ENCODE measurements at places on chromosomes 1 and 21.
A peak's percentile ranks its signal among the peaks of the same experiment; 100 is the strongest.

GRCh38 chr1:150024156-150024555 is 13.6 kb upstream of the OTUD7B start:
- DNase-seq, result no peak

GRCh38 chr1:236692128-236692527 is 5.8 kb downstream of the ACTN2 start:
- no peak for DNase-seq

- peak; percentile 47 for DNase-seq
These were observed 67.5 kb upstream of the CD1D start for GRCh38 chr1:158112994-158113758.

DNA sequence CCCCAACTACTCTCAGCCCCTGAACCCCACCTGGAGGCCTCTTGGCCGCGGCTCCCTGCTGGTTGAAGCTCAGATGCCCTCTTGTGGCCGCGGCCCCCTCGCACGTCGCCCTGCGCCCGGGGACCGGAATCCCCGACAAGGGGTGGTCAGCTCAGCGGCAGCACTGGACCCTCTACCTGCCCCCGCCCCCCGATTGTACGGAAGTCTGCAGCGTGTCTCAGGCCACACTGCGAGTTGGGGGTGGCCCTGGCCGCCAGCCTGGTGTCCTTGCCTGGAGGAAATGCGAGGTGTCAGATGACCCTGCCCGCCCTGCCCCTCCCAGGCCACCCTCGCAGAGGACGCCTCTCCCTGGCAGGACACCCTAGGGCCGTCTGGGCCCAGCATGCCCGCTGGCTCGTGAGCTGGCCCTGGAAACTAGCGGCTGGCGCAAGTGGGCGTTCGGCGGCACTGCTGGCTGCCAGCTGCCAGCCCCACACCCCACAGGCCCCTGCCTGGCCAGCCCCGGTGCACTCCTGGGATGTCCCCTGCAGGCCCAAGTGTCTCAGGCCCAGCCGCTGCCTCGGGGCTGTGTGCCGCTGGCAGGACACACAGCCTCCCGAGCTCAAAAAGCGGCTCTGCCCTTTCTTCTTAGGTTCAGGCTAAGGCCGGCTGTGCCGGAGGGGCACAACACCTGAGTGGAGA is 60.8 kb downstream of the EDN2 start:
- no peak for DNase-seq

DNA sequence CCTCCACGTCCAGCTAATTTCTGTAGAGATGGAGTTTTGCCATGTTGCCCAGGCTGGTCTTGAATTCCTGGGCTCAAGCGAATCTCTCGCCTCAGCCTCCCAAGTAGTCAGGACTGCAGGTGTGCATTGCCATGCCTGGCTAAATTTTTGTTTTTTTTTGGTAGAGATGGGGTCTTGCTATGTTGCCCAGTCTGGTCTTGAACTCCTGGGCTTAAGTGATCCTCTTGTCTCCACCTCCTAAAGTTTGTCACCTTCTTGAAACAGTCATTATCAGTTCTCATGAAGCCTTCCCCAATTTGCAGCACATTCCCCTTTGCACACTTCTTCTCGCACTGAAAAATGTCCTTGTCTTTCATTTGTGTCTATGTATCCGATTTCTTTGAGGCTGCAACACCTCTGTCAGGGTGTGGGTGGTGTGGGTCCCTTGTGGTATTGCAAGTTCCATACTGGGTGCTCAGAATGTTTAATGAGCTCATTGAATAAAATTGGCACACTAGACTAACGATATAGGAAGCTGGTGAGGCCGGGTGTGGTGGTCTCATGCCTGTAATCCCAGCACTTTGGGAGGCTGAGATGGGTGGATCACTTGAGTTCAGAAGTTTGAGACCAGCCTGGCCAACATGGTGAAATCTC is 2.9 kb upstream of the CORT start:
- DNase-seq, result no peak

GRCh38 chr21:45363921-45364467 is 41.0 kb upstream of the COL18A1 start:
- peak; percentile 31 for DNase-seq

DNA sequence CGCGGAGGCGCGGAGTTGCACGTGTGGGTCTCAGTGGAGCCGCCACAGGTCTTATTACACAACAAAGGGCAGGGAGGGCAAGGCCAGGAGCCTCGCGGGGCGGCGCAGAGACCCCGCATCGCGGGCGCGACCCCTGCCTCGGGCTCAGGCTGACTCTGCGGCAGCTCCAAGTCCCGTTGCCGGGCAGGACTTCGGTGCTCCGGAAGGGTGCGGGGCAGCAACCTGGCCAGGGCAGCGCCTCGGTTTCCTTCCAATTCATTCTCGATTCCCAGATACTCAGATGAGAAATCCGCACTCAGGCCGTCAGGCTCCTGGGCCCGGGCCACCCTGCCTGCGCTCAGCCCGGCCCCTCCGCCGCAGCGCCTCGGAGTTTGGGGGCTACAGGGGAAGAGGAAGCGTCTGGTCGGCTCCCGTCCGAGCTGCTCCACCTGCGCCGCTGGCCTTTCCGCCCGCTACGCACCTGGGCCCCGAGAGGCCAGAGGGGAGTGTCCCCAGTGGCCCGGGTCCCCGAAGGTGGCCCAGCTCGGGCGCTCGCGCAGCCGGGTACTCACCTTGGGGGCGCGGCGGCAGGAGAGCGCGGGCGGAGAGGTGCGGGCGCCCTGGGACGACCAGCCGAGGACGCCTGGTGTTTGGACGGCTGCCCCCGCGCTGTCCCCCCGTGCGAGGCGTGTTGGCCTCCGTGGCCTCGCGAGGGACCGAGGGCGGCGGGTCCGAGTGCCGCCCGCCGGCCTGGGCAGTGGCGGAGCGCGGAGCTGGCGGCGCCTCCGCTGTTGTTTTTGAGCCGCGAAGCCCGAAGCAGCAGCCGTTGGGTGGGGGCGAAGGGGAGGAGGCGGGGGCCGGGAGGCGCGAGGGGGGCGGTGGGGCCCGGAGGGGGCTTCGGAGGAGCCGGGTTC is 1.1 kb upstream of the PRDM16 start:
- DNase-seq, result no peak

DNA sequence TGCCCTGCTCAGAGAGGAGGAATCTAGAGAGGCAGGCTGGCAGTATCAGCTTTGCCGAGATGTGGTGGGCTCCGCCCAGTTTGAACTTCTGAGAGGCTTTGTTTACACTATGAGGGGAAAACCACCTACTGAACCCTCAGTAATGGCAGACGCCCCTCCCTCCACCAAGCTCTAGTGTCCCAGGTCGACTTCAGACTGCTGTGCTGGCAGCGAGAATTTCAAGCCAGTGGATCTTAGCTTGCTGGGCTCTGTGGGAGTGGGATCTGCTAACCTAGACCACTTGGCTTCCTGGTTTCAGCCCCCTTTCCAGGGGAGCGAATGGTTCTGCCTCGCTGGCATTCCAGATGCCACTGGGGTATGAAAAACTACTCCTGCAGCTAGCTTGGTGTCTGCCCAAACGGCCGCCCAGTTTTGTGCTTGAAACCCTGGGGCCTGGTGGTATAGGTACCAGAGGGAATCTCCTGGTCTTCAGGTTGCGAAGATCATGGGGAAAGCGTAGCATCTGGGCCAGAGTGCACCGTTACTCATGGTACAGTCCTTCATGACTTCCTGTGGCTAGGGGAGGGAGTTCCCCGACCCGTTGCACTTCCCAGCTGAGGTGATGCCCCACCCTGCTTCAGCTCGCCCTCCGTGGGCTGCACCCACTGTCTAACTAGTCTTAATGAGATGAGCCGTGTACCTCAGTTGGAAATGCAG is 43.6 kb downstream of the C21orf91 start:
- DNase-seq, result peak; percentile 62

GRCh38 chr1:78222225-78222959 is 176.6 kb downstream of the GIPC2 start:
- DNase-seq, result no peak

DNA sequence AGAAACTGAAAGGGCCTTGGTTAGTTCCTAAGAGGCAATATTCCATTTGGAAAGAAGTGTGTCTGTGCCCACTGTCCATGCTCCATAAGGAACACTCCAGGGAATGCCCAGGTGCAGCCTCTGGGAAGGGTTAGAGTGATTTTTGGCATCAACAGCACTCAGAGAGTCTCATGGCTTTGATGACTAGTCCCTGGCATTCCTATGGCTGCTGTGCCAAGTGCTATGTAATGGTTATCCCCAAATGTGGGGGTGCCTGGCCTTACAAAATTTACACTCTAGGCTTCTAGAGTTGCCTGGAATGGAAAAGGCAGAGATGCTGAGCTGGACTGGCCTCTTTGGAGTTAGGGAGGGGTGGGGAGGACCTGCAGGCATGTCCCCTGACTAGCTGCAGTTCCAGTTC is 75.0 kb upstream of the BCAR3 start:
- no peak for DNase-seq

GRCh38 chr1:15168479-15168878 is 14.9 kb downstream of the TMEM51 start:
- DNase-seq, result no peak

DNA sequence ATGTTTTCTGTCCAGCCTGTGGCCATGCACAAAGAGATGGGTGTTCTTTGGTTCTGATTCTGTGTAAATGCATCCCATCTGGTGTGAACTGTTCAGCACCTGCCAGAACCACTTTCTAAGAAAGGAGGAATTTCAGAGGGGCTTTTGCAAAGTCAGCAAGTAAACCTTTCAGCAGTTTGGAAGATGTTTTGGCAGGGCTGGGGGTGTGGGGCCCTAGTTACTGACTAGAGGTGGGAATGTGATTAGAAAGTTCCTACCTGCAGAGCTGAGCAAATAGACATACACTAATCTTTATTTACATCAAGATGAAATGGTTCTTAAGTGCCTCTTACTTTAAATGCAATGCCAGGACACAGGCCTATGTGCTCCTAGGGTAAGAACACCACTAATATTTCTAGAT is 378.1 kb upstream of the USP24 start:
- no peak for DNase-seq

DNA sequence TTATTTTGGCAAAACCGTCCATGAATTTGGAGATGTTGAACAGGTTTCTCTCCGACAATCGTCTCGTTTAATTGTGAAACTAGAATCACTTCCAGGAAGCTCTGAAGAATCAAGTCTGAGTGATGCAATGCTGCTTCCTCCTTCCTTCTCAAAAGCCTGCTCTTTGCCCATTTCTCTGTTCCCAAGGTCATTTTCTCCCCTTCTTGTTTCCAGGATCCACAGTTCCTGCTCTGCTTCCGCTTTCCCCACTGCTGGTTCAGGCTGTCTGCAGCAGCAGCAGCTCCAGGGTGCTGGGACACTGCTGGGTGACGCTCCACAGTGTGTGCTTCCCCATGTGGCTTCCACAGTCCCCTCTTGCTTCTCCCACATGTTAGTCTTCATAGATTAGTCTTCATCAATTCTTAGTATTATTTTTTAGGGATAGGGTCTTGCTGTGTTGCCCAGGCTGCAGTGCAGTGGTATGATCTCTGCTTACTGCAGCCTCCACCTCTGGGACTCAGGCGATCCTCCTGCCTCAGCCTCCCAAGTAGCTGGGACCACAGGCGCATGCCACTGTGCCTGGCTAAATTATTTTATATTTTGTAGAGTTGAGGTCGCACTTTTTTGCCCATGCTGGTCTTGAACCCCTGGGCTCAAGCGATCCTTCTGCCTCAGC is 156.2 kb downstream of the DYRK1A start:
- no peak for DNase-seq

DNA sequence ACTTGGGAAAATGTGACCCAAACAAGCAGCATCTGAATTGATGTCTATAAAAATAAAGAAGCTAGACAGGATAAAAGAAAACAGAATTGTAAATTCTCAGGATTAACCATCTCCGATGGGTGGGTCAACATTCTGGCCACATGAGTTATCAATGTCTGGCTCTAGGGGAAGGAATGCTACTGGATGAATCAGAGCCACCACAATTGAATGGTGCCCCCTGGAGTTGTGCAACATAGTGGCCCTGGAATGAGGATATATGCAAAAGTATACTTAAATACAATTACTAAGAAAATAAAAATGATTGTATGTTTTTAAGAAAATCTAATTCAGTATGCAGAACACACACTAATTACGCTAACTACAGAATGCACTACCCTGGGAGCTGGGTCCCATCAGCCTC is 185.6 kb downstream of the TGFBR3 start:
- DNase-seq, result no peak

DNA sequence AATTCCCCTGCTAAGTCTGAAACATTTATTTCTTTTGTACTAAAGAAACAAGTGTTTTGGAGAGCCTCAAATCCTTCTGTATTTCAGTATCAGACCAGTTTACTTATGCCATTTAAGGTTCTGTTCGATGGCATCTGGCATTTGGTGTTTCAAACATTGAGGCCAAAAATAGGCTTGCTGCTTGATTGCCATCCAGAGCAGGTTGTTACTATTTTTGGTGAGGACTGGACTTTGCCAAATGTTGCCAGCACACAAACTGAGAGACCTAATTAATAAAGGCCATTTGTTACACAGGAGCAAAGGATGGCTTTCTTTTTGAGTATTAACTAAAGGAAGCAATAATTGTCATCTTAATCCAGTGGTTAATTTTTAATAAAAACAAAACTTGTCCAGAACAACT is 26.2 kb downstream of the VPS45 start:
- no peak for DNase-seq

DNA sequence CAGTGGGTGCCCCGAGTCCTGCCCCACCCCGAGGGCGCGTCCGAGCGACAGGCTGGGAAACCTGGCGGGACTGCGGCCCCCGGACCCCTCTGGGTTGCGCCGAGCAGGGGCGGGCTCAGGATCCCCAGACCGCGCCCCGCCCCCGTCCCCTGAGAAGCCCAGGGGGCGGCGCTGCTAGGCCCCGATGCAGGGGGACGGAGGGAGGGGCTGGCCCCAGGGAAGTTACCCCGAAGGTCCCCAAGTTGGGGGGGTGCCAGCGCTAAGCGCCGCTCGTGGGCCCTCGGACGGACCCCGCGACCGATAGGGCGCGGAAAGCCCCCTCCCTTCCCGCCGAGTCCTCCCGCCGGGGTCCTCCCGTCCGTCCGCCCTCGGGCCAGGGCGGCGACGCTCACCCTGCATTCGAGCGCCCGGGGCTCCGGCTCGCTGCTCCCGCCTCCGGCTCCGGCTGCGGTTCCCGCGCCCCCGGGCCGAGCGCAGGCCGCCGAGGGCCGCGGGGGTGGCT is 414 bp downstream of the GPR153 start:
- no peak for DNase-seq

- no peak for DNase-seq
These were observed 459.1 kb downstream of the DPYD start for GRCh38 chr1:97461782-97462181.

- no peak for DNase-seq
These were observed 13.4 kb downstream of the THEMIS2 start for GRCh38 chr1:27885621-27886352.

DNA sequence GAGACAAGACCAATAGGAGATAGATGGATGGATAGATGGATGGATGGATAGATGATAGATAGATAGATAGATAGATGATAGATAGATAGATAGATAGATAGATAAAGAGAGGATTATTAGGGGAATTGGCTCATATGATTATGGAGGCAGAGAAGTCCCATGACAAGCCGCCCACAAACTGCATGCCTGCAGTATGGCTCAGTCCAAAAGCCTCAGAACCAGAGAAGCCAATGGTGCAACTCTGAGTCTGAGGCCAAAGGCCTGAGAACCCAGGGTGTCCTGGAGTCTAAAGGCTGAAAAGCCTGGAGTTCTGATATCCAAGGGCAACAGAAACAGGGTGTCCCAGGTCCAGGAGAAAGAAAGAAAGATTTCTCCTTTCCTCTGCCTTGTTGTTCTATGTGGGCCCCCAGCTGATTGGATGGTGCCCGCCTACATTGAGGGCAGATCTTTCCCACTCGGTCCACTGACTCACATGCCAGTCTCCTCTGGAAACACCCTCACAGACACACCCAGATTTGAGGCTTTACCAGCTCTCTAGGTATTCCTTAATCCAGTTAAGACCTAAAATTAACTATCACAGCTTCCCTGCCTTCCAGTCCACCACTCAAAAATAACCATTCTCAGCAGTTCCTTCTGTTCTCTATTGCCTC is 39.6 kb upstream of the IRF2BP2 start:
- DNase-seq, result no peak

- DNase-seq, result peak; percentile 90
These were observed 26.7 kb downstream of the TSPAN2 start for GRCh38 chr1:115062542-115063004.
